ENCODE measurements at places on chromosomes 7 and 10.

DNA sequence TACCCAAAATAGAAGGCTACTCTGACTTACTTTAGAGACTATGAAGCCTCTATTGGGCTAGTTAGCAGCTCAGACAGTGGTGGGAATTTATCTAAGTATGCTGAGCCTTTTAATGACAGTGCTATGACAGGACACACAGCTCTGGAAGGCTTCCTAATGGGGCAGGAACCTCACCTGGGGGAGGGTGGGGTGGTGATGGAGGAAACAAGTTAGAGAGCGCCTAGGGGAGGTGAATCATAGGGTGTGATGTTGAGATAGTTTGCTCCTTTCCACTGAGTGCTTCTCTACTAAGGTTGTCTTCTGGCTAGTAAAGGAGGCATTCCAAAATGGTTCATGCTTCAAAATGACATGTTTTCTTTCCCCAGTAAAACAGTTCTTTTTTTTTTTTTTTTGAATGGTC lies 42.1 kb downstream of the PPP1R9A start:
- H3K36me3 ChIP-seq = no peaks in the 10 kb centered on the region
- no peaks in the 10 kb centered on the region for H3K4me1 ChIP-seq
- no peak overlapping the region for H3K4me3 ChIP-seq
- DNase-seq = no peak
- no peak overlapping the region for H3K27ac ChIP-seq

GRCh38 chr7:95798401-95798930 lies 26.1 kb downstream of the DYNC1I1 start:
- no peak overlapping the region for H3K4me3 ChIP-seq
- no peak overlapping the region for H3K27ac ChIP-seq
- H3K4me1 ChIP-seq = peaks cover 9% of the 10 kb centered on the region
- H3K27me3 ChIP-seq = no peaks in the 10 kb centered on the region
- DNase-seq = peak; percentile 13

GRCh38 chr7:55591282-55591931 lies 19.1 kb upstream of the VOPP1 start:
- no peak overlapping the region for H3K27ac ChIP-seq
- no peaks in the 10 kb centered on the region for H3K36me3 ChIP-seq
- H3K27me3 ChIP-seq = no peaks in the 10 kb centered on the region
- DNase-seq = no peak

- H3K27me3 ChIP-seq = peaks cover 8% of the 10 kb centered on the region
- H3K36me3 ChIP-seq = no peaks in the 10 kb centered on the region
- H3K27ac ChIP-seq = no peak overlapping the region
- DNase-seq = no peak
- no peak overlapping the region for H3K4me3 ChIP-seq
Observed at GRCh38 chr7:1706721-1707613, 36.9 kb downstream of the ELFN1 start.
